ENCODE measurements at places on chromosomes 7 and 10.

DNA sequence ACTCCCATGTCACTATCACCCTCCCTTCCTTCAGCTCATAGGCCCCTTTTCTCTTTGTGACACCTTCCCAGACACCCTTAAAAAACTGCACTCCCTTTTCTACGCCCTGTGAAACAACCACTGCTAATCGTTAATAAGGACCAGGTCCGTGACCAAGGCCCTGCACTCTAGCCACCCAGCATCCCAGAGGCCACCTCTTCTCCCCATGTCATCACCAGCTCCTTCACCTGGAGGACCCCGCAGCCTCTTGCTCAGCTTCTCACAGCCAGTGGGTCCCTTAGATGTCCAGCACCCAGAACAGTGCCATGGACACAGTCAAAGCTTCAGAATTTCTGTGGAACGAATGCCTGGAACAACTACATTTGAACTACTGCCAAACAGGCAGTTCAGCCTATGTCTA is 2.3 kb downstream of the PARD3 start:
- DNase-seq: no peak

- no peak for DNase-seq
These were observed 71.8 kb upstream of the STEAP1B start for GRCh38 chr7:22571766-22572165.

DNA sequence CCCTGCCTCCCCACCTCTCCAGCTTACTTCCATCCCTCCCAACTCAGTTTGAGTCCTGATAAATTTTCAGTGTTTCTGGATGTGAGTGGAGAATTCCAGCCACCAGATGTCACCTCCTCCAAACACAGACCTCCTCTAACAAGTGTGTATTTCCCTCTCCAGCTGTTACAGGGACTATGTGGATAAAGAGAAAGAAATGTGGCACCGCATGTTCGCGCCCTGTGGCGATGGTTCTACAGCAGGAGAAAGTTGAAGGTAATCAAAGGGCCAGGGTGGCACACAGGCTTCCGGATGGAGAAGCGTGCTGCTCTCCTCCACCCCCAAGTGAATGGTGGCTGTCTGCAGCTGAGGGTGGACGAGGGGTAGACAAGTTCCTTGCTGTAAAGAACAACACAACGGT is 14.7 kb downstream of the FKBP6 start:
- peak; percentile 52 for DNase-seq

- DNase-seq: no peak
These were observed 9.2 kb downstream of the ANXA7 start for GRCh38 chr10:73404690-73405089.

- no peak for DNase-seq
These were observed 49.6 kb downstream of the SHH start for GRCh38 chr7:155762655-155763054.

DNA sequence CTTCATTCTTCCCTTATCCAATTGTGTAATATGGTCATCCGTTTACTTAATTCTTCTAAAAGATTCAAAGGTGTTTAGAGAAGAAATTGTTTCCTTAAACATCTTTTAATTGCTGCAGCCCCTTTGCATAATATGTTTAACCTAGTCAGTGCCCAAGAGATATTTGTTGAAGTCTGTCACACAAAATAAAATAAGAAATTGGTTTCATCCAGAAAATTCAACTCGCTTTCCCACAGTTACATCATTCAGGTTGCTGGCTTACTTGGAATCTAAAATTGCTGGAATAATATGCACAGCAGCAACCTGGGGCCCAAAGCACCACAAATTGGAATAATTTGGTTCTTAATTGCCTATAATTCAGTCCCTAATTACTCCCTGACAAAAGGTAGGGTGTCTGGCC is 155.1 kb upstream of the ETV1 start:
- DNase-seq: no peak

DNA sequence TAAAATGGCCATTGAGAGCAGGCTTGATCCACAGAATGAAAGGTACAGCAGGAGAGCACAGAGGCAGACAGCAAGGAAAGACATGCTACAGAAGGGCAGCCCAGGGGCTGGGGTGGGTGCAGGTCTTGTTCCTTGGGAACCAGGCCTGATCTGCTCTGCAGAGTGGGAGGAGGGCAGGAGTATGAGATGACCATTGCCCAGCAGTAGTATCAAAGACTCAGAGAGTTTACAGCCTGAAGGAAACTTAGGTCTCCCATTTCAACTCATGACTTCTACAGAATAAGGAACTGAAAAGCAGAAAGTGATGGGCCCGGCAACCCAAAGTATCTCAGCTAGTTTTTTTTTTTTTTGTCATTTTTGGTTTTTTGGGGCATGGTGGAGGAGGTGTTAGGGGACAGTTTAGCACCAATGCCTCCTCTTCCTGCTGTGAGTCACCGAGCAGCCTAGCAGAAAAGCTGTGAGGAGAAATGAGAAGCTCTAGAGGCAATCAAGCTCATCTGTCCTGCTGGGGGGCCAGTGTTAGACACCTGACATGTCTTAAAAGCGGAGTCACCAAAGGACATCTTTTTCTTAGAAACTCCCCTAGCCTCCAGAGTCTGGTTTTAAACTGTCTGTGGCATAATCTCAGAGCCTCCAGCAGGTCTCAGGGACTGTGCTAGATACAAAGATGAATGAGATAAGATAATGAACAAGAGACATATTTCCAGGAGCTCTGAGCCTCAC is 34.3 kb upstream of the HERPUD2 start:
- DNase-seq: no peak

DNA sequence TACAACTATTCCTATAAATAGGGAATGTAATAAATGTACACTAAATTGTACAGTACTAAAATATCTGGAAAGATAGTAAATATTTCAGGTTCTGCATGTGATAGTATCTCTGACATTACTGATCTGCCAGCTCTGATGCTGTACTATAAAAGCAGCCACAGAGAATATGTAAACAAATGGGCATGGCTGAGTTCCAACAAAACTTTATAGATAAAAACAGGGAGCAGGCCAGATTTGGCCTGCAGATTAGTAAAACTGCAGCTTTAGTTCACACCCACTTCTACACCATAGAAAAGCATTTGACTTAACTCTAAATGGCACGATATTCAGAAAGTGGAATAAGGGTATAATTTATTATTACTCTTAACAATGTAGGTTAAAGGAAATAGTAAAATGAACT is 18.8 kb upstream of the TLL2 start:
- no peak for DNase-seq

- DNase-seq: no peak
These were observed 134.3 kb downstream of the TAX1BP1 start for GRCh38 chr7:27873981-27874957.

DNA sequence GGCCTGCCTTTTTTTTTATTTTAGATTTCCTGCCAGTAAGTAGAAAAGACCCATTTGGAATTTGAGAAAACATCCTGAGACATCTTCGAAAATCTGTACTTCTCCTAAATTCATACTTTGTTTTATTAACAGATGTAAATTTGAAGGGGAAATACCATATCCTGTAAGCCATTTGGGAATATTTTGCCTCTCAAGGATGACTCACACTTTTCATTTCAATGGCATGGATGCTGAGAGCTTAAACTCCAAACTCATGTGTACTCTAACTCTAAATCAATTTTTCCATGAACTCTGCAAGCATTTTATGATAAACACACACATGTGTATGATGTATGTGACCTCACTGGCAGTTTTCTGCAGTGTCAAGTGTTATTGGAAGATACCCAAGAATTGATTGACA is 89.0 kb downstream of the SEMA3A start:
- no peak for DNase-seq

- DNase-seq: no peak
These were observed 73.9 kb downstream of the GRID1 start for GRCh38 chr10:86292462-86293395.

- DNase-seq: no peak
These were observed 17.8 kb downstream of the NAPEPLD start for GRCh38 chr7:103130901-103131624.

- no peak for DNase-seq
These were observed 117.7 kb upstream of the PODXL start for GRCh38 chr7:131674131-131674530.

GRCh38 chr7:46616636-46617035 is 695.6 kb upstream of the IGFBP3 start:
- DNase-seq: no peak
